NCI-H446 (cell line): ENCODE measurements at places on chromosomes 7 and 10.

- DNase-seq = no peak
Observed at GRCh38 chr10:112932658-112933057, 17.4 kb upstream of the TCF7L2 start.

DNA sequence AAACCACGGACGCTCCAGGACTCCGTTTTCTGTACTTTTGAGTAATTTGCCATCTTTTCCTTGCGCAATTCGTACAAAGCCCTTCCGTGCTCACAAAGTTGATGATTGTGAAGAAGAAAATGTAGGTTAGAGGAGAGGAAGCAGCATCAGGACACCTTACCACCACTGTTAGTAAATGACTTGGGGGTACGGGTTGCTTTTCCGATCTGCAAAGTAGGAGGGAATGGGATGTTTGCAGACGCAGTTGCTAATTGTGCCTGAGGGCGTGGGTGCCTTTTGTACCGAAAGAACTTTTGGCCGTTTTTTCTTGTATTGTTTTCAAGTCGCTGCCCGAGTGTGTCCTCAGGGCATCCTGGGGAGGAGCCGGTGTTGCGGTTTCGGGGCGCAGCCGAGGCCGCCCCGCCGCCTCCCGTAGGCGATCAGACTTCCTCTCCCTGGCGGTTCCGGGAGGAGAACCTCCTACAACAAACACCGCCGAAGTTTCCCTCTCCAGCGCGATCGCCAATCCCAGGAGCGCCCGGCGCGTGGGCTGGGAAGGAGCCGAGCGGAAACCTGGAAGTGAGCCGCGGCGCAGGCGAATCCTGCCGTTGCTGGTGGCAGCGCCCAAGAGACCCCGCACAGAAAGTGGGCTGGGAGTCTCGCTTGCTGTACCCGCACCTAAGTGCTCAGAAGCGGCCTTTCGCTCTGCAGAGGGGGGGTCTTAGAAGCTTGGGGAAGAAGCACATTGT lies 1.0 kb downstream of the PRR15 start:
- DNase-seq = no peak

- no peak for DNase-seq
Observed at GRCh38 chr7:21959387-21959776, 13.7 kb upstream of the CDCA7L start.

DNA sequence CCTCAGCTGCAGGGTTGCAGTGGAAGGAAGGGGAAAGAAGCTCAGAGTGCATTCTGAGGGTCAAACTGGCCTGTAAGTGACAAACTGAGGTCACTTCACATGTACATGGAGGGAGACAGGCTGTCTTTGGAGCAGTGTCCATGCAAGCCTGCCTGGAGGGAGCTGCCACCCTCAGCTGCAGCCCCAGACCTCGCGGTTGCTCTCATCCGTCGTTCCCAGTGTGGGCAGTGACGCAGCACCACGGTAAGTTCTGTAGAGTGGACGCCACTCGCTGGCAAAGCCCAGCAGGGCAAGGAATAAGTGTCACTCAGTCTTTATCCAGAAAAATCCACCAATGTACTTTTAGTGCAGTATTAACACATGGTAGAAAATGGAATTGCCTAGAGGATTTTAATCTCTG lies 225.7 kb downstream of the MGMT start:
- DNase-seq = no peak
